ENCODE measurements at places on chromosomes 2 and 18.

DNA sequence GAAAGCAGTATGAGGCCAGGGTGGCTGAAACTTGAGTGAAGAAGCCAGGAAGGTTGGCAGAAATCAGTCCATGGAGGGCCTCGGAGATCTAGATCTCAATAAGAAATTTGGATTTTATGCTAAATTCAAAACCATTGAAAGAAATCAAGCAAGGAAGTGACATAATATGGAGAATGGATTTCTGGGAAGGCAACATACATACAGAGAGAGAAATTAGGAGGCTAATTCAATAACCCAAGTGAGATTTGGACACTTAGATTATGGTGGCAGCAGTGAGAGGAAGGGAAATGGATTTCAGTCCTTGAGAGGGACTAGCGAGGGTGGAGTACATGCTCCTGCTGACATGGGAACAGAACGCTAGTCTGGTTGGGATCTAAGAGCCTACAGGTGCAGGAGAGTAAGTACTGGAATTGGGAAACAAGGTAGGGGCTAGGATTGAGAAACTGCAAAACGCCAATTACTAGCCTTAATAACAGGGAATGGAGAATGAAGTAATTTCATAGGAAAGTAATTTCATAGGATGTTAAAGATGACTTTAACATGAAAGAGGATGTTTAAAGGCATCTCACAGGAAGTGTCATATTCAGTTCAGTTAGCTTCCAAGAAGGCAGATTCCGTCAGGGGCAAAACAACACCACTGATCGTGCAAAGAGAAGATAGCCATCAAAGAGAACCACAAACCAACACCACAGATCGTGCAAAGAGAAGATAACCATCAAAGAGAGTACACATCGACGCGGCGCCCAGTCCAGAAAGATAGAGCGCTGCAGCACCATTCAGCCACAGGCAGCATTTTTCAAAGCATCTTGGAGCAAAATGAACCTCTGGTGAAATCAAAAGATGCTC, 27.2 kb downstream of the CDKL4 start:
- no peak for DNase-seq

DNA sequence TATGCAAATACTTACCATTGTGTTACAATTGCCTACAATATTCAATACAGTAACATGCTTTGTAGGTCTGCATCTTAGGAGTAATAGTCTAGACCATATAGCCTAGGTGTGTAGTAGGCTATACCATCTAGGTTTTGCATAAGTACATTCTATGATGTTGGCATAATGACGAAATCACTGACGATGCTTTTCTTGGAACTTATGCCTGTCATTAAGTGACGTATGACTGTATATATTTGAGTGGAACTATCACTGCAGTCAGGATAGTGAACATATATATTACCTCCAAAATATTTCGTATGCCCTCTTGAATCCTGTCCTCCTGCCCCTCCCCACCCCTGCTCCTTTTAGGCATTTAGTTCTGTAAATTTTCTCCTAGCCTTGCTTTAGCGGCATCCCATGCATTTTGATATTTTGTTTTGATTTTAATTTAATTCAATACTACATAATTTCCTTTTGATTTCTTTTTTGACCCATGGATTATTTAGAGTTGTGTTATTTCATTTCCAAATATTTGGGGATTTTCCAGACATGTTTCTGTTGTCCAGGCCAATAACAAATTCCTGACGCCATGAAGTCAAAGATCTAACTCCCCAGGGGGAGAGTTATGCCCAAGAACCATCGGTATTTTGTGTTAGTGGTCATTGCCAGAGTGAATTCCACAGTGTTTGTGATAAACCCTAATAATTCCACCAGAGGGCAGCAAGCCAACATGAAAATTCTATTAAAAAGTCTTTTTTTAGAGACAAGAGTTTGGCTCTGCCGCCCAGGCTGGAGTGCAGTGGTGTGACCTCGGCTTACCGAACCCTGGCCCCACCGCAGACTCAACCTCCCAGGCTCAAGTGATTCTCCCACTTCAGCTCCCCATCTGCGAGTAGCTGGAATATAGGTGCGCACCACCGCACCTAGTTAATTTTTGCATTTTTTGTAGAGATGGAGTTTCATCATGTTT, 24.2 kb upstream of the CASP8 start:
- DNase-seq = peak; percentile 82

GRCh38 chr2:222753251-222753824, 81.9 kb downstream of the MOGAT1 start:
- no peak for DNase-seq

DNA sequence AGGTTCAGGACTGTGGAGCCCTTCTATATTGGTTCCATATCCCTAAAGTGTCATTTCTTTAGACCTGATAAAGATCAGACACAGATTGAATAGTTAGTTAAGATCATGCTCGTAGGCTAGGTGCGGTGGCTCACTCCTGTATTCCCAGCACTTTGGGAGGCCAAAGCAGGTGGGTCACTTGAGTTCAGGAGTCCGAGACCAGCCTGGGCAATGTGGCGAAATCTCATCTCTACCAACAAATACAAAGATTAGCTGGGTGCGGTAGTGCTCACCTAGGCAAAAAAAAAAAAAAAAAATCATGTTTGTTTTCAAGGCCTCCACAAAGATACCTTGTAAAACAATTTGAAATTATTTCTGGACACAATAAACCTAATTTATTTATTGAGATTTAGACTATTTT, 4.6 kb upstream of the ANKAR start:
- DNase-seq = no peak

DNA sequence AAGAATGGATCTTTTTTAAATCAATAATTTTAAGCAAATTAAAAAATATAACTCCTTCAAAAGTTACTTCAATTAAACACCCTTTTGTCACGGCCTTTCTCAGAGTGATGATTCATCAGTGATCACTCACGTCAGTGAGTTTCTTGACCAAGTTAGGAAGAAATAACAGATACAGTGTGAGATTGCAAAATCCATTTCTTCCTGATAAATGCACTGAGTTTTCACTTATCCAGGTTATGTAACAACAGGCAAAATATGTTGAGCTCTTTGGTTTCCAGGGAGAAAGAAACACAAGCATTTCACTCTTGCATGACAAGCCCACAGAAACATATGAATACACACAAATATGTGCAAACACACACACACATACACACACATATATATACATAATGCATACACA, 195.9 kb upstream of the CYRIA start:
- DNase-seq = no peak
